ENCODE measurements at places on chromosomes 11 and 22.

GRCh38 chr22:32788904-32789624 is 12.4 kb upstream of the TIMP3 start:
- no peak for DNase-seq

DNA sequence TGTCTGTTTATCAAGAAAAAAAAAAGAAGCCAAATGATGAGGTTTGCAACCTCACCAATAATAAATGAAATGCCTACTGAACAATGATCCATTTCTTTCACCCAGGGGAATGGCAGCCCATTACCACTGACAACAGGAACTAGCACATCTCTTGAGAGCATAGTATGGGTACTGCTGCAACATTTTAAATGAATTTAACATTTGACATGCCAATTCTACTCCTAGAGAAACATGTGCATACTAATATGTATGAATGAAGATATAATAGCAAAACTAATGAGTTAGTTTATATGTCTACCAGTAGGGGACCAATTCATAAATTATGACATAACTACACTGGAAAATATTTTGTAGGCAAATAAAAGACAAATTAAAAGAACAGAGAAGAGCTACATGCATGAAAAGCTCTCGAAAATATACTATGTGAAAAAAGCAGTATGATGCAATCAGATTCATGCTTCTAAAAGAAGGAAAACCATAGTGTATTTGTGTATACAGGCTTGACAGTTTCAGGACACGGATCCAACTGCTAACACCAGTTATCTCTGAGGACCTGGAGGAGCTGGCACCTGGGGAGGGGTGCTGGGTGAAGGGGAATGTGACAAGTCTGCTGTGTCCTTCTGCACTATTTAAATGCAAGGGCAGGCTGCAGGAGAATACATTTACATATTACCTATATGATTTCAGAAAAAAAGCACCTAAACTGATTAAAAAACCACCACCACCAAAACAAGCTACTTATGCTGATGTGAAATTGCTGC is 6.9 kb downstream of the SMCO4 start:
- DNase-seq: peak; percentile 70

DNA sequence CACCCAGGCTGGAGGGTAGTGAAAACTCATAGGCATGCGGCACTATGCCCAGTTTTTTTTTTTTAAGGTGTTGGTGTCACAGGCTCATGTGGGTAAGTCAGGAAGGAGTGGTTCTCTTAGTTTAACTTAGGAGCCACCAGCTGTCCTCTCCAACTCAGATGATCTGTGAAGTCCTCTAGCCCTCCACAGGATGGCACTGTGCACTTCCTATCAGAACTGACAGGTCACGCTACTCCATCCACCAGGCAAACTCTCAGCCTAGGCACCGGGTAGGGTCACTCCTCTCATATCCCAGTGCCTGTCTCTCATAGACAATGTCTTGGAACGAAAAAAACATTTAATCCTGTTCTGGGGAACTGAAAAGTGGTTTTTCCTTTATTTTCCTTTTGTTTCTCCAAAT is 16.5 kb downstream of the NAP1L4 start:
- DNase-seq: no peak

- DNase-seq: no peak
Measured at GRCh38 chr11:8294251-8294935, 30.7 kb upstream of the LMO1 start.

DNA sequence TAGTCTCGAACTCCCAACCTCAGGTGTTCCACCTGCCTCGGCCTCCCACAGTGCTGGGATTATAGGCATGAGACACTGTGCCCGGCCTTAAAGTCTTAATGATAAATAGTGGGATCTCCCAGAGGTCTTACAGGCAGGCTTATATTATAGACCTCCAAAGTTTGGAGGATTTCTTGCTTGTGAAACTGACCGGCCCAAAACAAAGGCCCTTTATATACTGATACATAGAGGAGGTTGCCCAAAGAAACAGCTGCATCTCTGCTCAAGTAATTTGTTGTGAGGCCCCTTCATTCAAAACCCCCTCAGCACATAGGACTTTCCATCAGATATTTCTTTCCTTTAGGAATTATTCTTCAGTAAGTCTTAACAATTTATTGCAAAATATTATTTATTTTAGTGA is 27.4 kb upstream of the RDX start:
- DNase-seq: no peak

- DNase-seq: peak; percentile 72
Measured at GRCh38 chr11:119373921-119374631, 7.4 kb downstream of the USP2 start.

- no peak for DNase-seq
Measured at GRCh38 chr11:111091321-111091938, 154.1 kb upstream of the POU2AF2 start.

DNA sequence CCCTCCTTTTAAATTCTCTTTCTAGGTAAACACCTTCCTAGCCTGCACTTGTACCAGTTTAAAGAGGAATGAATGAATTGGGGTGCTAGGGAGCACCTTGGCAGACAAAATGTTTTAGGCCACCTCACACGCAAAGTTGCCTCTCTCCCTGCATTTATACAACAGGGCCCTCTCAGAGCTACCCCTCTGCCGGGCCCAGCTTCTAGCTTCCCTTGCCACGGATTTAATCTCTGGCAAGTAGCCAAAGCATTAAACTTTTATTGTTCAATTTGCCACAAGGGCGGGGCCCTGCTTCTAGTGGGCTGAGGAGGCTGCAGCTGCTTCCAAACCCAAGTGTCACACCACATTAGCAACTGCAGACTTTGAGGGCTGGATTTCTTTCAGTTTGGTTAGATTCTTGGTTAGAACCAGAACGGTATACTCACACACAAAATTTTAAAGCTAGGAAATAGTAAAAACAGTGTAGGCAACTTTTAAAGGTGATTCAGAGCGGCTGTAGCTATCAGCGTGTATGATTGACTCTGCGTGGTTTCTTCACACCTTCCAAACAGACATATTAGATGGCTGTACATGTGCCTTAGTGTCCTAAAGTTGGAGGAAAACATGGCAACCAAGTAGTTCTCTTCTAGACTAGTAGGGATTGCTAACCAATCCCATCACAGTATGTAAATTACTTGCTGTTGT is 6.5 kb downstream of the KREMEN1 start:
- DNase-seq: peak; percentile 79

- peak; percentile 96 for DNase-seq
Measured at GRCh38 chr22:39898997-39899396, 1.9 kb upstream of the GRAP2 start.

DNA sequence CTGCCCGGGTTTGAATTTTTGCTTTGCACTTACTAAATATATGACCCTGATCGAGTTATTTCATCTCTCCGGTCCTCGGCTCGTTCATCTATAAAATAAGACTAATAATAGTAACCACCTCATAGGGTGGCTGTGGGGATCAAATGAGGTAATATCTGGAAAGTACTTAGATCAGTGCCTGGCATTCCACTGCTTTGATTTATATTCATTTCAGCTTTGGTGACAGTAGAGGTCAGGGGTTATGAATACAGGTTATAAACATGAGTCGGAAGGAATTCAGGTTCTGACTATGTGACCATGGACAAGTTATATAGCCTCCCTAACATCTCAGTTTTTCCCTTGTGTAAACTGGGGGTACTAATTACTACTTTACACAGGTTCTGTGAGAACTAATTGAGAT is 2.9 kb upstream of the TEAD1 start:
- no peak for DNase-seq

GRCh38 chr11:123233975-123234334 is 38.9 kb upstream of the CLMP start:
- DNase-seq: no peak

GRCh38 chr22:45582955-45583320 is 80.3 kb downstream of the FBLN1 start:
- no peak for DNase-seq

DNA sequence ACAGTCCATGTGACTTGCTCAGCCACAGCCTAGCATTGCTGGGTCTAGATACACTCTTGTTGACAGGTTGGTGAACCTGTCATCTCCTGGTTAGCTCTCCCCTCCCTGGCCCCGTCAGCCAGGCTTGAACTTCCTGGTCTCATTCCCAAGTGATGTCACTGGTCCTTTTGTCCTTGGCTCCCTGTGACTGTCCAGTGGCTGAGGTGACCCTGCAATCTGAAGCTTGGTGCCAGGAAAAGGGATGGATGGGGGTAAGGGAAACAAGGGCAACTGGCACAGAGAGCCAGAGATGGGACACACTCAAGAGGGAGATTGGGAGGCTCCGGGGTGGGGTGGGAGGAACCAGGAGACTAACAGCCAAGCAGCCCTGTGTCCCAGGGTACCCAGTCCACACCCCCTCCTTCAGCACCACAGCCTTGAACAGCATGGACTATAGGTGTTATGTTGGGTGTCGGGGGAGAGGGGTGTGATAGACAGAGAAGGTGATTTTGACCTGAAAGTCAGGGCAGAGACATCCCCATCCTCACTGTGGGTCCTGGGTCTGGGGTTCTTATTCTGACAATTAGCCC is 63.8 kb upstream of the THY1 start:
- DNase-seq: no peak

DNA sequence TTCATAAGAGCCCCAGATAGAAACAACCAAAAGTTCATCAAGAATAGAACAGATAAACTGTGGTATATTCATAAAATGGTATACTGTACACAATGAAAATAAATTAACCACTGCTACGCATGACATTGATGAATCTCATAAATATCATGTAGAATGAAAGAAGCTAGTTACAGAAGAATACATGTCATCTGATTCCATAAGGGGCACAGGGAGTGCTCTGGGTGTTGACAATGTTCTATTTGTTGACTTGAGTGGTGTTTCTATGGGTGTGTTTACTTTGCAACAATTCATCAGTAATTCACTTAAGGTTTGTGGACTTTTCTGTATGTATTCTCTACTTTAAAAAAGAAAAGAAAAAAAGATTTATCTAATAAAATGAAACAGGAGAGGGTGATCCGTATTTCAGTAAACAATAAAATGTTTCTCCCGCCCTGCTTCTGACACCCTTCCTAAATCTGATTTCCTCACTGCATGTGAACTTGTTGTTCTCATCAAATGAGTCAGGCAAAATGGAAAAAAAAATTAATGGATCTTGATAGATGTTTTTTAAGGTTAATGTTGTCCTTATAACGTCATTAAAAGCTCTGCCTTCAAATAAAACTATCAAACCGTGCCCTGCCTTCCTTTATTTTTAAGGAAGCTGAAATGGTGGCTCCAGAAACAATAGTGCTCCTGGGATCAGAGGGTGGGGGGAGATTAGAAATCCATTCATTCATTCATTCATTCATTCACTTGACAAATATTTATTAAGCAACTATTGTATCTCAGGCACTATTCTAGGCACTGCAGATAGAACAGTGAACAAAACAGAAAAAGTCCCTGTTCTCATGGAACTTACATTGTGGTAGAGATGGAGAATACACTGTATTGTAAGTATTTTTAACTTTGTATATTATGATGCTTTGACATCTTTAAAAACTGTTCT is 77.2 kb upstream of the CD44 start:
- DNase-seq: no peak

GRCh38 chr11:87020764-87021365 is 16.9 kb upstream of the TMEM135 start:
- DNase-seq: no peak

- peak; percentile 91 for DNase-seq
Measured at GRCh38 chr11:57778318-57779037, 16.9 kb downstream of the CTNND1 start.

DNA sequence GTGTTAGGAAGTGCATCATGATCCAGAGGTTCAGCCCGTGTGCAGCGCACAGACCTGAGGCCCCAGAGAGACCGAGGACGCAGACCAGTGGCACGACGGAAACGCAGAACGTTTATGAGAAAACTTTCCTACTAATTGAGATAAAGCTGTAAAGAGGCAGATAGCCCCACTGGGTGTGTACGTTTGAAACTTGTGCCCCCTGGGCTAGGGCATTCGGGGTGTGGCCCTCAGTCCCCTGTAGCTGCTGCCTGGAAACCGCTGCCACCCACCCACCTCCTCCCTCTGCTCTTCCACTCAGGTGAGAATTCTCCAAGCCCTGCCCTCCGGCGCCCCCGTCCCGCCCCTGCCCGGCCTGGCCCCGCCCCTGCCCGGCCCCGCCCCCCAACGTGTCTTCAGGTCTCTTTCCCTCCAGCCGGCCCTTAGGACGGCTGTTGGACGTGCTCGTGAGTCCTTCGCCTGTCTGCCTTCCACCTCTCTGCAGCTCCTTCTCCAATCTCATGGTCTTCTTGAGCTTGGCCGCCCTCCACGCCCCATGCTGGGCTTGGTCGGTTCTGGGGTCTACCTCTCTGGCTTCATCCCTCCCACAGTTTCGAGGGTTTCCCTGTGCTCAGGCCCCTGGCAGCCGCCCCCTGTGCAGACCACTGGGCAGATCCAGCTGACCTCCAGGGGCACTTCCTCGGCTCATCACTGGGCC is 12.1 kb downstream of the MAPK8IP2 start:
- no peak for DNase-seq

GRCh38 chr11:75873417-75874221 is 58.6 kb downstream of the UVRAG start:
- no peak for DNase-seq

DNA sequence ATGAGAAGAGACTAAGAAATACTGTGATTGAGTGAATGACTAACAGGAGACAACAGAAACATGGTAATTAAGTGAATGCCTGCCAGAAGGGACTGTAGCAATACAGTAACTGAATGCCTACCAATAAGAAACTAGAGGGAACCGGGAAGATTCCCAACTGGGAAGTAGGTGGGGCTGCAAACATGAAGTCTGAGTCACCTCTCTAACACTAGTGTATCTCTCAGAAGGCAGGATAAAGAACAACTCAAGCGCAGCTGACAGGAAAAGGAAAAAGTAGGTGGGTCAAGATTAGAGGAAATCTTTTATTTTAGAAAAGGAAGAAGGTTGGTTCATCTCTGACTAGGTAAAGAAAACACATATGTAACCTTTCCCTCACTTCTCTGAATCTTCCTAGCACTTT is 14.0 kb downstream of the C11orf42 start:
- DNase-seq: no peak

GRCh38 chr11:114080219-114080618 is 20.7 kb downstream of the ZBTB16 start:
- DNase-seq: no peak

DNA sequence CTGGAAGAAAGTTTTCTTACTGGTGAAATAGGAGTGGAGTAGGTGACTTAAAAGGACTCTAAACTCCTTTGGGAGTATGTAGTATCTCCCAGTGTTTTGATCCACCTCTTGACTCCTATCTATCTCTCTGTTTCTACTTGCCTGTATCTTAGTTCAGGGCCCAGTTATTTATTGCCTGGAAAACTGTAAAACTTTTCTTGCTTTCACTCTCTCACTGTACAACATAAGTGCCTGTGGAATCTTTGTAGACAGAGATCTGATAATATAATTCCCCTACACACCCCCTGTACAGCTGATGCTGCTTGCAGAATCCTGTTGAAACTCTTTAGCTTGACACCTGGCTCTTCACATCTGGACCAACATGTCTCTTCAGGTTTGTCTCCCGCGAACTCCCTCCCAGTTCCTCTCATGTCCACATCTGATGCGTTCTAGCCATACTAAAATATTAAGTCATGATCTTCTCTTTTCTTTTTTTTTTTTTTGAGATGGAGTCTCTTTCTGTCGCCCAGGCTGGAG is 26.5 kb upstream of the SESN3 start:
- no peak for DNase-seq

GRCh38 chr11:62896049-62896448 is 15.4 kb downstream of the SLC3A2 start:
- peak; percentile 39 for DNase-seq

- DNase-seq: no peak
Measured at GRCh38 chr11:2826679-2827056, 58.9 kb downstream of the CDKN1C start.

- DNase-seq: peak; percentile 99
Measured at GRCh38 chr11:57761301-57762234, at the start of gene CTNND1. Gene CTNND1 (plus strand): TSS chr11:57761802. CDS start chr11:57791479, 29,677 bp downstream.

GRCh38 chr22:22684580-22685561 is 40.5 kb downstream of the GGTLC2 start:
- DNase-seq: no peak

All from brain (organoid and tissue), 16 donors.